ENCODE measurements at places on chromosomes 6 and 20.

GRCh38 chr20:8515810-8516435 lies 383.9 kb downstream of the PLCB1 start:
- DNase-seq = no peak

- DNase-seq = no peak
These were observed 15.8 kb downstream of the KCNK15 start for GRCh38 chr20:44761423-44761822.

DNA sequence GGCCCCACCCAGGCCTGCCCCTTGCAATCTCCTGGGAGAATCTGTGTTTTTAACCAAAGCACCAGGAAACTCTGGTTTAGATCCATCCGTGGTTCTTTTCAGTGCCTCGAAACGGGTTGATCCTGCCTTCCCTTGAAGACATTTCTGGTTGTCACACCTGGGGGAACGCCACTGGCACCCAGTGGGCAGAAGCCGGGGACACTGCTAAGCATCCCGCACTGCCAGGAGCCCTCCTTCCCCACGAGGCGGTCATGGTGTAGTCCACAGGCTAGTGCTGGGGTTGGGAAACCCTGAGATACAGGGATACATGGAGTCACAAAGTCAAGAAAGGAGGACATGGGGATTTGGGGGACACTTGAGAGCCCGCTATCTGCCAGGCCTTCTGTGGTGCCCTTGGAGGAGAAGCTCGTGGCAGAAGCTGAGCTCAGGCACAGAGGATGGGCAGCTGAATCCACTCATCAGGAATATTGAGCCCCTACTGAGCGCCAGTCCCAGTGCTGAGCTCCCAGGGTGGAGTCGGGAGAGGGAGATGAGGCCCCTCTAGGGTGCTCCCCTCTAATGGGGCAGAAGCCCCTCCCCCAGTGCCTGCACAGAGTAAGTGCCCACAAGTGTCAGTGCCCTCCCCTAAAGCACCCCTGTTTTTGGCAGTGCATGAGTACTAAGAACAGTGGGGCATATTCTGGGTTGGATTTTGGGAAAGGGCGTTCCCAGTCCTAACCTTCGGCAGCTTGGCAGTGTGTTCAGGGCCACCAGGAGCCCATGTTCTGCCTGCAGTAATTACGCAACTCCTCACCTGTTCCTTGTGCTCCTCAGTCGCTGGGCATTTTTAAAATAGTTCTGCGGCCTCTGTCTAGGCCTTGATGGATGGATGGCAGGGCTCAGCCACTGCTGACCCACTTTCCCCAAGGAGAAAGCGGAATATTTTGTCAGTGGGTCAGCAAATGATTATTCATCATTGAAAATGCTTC lies 25.6 kb upstream of the PHACTR3 start:
- DNase-seq = no peak

- no peak for DNase-seq
These were observed 713.9 kb downstream of the COL12A1 start for GRCh38 chr6:74491844-74492374.

DNA sequence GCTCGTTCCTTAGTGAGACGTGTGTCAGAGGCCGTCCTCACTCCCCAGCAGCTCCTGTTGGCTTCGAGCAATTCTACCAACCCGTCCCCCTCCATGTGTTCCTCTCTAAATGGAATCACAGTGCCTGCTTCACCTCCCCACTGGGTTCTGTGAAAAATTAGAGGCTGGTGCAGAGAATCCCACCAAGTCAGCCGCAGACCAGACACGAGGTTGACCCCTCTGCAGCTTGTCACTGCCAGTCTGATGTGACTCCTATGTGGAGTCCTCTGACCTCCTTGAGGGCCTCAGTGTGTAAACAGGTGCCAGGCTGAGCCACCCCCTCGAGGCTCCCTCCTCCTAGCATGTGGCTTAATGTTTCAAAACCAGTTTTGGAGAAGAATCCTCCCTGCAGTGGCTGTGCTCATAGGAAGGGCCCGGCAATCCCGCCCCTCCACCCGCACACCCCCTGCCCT lies 12.6 kb upstream of the IRF4 start:
- no peak for DNase-seq

GRCh38 chr6:37483917-37484785 lies 15.5 kb downstream of the CCDC167 start:
- DNase-seq = peak; percentile 50
